ENCODE measurements at places on chromosomes 16 and 17. TPM values are rescaled to one million over a fixed set of nuclear protein-coding genes. Genes with fewer than 3 reads are reported as not detected.

- H3K4me1 ChIP-seq: peaks cover 11% of the 10 kb centered on the region
- H3K4me3 ChIP-seq: no peak overlapping the region
- no peak for DNase-seq
- H3K36me3 ChIP-seq: no peaks in the 10 kb centered on the region
- H3K27me3 ChIP-seq: peaks cover 42% of the 10 kb centered on the region
These were observed 642 bp upstream of the NEUROD2 start for GRCh38 chr17:39608142-39608981.

DNA sequence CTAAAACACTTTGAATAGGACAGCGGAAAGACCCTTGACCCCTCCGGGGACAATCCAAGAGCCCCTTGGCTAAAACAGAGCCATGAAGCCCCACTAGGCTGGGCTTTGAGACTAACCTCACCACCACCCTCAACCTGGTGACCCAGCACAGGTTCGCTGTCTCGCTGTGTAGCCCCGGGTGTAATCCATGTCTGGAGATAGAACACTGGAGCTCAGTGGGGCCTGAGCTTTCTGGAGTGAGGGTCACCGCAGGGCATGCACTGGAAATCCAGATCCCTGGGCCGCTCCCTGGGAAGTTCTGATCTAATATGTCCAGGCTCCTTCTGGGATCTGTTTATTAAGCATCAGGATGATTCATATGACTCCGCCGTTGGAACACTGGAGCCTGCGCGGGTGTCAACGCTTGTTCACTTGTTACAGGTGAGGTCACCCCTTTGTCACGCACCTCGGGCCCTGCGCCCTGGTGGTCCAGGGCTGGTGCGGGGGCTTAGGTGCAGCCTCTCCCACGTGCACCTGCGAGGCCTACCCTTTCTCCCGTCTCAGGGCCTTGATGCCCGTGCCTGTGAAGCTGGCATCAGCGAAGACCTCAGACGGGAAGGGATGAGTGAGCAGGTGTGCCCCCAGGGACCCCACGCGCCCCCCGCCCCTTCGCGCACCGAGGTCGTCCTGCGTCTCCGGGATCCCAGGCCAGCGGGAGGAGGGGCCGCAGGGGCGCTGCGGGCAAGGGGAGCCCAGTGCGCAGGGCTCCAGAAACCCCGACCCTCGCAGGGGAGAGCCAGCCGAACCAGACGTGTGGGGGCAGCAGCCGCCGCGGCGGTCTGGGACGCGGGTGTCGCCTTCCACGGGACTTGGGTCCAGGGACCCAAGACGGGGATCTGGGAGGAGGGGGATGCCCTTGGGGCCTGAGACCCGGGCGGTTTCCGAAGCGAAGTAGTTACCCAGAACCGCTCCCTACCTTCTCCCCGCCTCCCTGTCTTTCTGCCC is 224.1 kb upstream of the FOXF1 start:
- no peak overlapping the region for H3K4me3 ChIP-seq
- no peaks in the 10 kb centered on the region for H3K4me1 ChIP-seq
- peaks cover 58% of the 10 kb centered on the region for H3K27me3 ChIP-seq
- no peak overlapping the region for H3K27ac ChIP-seq

DNA sequence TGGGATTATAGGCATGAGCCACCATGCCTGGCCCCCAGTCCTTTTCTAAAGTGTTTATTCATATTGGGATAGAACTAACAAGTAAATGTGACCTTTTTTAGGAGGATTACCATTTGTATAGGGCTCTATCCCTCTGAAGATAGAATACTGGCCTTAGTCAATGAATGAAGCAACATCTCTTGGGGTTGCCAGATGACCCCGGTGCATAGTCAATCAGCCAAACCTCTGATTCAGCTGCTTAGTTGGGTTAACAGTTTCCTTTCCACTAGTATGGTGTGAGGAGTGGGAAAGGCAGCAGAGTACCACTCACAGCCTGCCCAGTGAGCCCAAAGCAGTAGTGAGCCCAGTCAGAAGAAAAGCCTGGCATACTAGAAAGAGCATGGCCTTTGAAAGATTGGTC is 94.6 kb upstream of the TBX2 start:
- no peaks in the 10 kb centered on the region for H3K4me1 ChIP-seq
- no peaks in the 10 kb centered on the region for H3K36me3 ChIP-seq
- H3K27me3 ChIP-seq: no peaks in the 10 kb centered on the region
- H3K4me3 ChIP-seq: no peak overlapping the region
- no peak overlapping the region for H3K27ac ChIP-seq

DNA sequence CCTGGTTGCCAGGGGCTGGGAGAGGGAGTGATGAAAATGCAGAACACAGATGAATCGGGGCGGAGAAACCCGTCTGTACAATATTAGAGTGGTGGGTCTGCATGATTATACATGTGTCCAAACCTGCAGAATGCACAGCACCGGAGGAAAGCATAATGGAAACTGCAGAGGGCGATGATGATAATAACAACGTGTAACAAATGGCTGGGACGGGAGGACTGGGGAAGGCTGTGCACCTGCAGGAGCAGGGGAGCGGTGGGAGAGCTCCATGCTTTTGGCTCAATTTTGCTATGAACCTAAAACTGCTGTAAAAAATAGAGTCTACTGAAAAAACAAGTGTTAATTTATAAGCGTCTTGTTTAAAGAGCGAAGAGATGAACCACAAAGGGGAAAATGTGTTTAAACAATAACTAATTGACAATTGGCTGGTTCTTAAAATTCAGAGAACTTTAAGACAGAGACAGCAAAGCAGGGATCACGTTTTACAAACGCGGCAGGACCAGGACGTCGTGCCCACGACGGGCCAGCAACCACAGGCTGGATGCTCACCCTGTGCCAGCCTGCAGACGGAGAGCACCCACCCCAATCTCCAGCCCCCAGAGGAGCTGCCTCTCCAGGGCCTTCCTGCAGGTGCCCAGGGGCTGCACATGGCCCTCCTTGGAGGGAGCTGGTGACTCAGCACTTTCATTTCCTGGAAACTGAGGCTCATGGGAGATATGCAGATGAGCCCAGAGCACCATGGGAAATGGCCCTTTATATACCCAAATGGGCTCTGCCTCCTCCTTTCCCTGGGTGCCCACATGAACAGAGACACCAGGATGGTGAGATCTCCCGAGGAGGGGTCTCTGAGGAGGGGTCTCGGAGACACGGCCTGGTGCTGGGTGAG is at the start of gene TEX19:
TEX19 (plus strand) TSS at position 783 of the 886 bp plus-strand sequence. CDS start 2,904 bp downstream, outside the sequence.
- H3K36me3 ChIP-seq: no peaks in the 10 kb centered on the region
- no peak for DNase-seq
- peaks cover 8% of the 10 kb centered on the region for H3K4me1 ChIP-seq
- no peak within 1 kb of the TSS for H3K4me3 ChIP-seq
- H3K27me3 ChIP-seq: peaks cover 11% of the 10 kb centered on the region
- H3K27ac ChIP-seq: peak within 1 kb of the TSS; percentile 61

- H3K27ac ChIP-seq: peak overlapping the region; percentile 0
- peaks cover 2% of the 10 kb centered on the region for H3K4me1 ChIP-seq
- H3K4me3 ChIP-seq: no peak overlapping the region
- no peak for DNase-seq
- peaks cover 16% of the 10 kb centered on the region for H3K36me3 ChIP-seq
- no peaks in the 10 kb centered on the region for H3K27me3 ChIP-seq
These were observed 22.6 kb downstream of the SRCAP start for GRCh38 chr16:30721606-30722005.

Gene HS3ST2
- total RNA-seq: not detected

Gene MT1H
- 9.6 TPM for total RNA-seq
